ENCODE measurements at places on chromosomes 2 and 18. TPM values are rescaled to one million over a fixed set of nuclear protein-coding genes. Genes with fewer than 3 reads are reported as not detected.

Gene FBXO48
- 3.0 TPM for total RNA-seq

Gene PLGLB1
- 3.4 TPM for total RNA-seq

Gene ANKRD30BL
- not detected for total RNA-seq

Gene SERPINB4
- not detected for total RNA-seq

Gene EPAS1
- total RNA-seq, result 58.4 TPM

Gene NUP35
- 6.2 TPM for total RNA-seq

Gene TRIB2
- total RNA-seq, result 99.2 TPM

Gene POTEI
- not detected for total RNA-seq

Gene TLX2
- total RNA-seq, result not detected

Gene LDLRAD4
- 8.6 TPM for total RNA-seq

Gene HOXD13
- not detected for total RNA-seq

Gene CD302
- total RNA-seq, result 31.1 TPM

Gene GALR1
- total RNA-seq, result not detected

Gene SERPINB5
- total RNA-seq, result not detected

Gene RPRM
- not detected for total RNA-seq

Gene ANTXR1
- 9.3 TPM for total RNA-seq

Gene DHRS9
- not detected for total RNA-seq

Gene KIF1A
- total RNA-seq, result 79.1 TPM

Gene NYAP2
- total RNA-seq, result 0.52 TPM

Gene FOXD4L1
- not detected for total RNA-seq

Gene KCNJ3
- 0.33 TPM for total RNA-seq

Gene SNORC
- total RNA-seq, result 1.8 TPM

Gene ONECUT2
- 3.1 TPM for total RNA-seq

Gene SLC5A7
- total RNA-seq, result 0.26 TPM

Gene PRSS56
- total RNA-seq, result not detected

Gene UBE2E3
- 30.3 TPM for total RNA-seq

Gene HTRA2
- 14.5 TPM for total RNA-seq

Gene ACVR1C
- 6.6 TPM for total RNA-seq

Gene L3MBTL4
- total RNA-seq, result 11.2 TPM

Gene UGT1A5
- total RNA-seq, result not detected

Gene LIMS4
- total RNA-seq, result not detected

Gene GBX2
- total RNA-seq, result not detected

Gene ACMSD
- total RNA-seq, result not detected

Gene DSEL
- 5.9 TPM for total RNA-seq

Gene CDH2
- total RNA-seq, result 0.33 TPM

Gene IKZF2
- total RNA-seq, result 3.9 TPM

Gene SPP2
- not detected for total RNA-seq

Gene RAB6D
- total RNA-seq, result not detected

Gene NAT8
- total RNA-seq, result not detected

All from body of pancreas (tissue), 4 donors.